ENCODE measurements at places on chromosomes 5 and 9.

DNA sequence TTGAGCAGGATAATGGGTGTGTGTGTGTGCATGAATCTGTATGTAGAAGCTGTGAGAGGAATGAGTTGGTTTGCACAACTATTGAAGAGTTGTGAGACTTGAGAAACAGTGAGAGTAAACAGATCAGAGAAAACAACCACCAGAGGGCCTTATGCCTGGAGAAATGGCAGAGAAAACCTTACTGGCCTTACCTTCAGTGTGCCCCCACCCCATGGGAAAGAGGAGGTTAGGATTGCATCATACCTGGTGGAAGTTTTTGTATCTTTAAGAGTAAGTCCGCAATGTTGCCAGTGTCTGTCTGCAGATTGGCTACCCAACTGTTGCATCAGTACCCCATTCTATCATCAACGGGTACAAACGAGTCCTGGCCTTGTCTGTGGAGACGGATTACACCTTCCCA lies 1909.4 kb upstream of the WWC1 start:
- DNase-seq, result no peak

DNA sequence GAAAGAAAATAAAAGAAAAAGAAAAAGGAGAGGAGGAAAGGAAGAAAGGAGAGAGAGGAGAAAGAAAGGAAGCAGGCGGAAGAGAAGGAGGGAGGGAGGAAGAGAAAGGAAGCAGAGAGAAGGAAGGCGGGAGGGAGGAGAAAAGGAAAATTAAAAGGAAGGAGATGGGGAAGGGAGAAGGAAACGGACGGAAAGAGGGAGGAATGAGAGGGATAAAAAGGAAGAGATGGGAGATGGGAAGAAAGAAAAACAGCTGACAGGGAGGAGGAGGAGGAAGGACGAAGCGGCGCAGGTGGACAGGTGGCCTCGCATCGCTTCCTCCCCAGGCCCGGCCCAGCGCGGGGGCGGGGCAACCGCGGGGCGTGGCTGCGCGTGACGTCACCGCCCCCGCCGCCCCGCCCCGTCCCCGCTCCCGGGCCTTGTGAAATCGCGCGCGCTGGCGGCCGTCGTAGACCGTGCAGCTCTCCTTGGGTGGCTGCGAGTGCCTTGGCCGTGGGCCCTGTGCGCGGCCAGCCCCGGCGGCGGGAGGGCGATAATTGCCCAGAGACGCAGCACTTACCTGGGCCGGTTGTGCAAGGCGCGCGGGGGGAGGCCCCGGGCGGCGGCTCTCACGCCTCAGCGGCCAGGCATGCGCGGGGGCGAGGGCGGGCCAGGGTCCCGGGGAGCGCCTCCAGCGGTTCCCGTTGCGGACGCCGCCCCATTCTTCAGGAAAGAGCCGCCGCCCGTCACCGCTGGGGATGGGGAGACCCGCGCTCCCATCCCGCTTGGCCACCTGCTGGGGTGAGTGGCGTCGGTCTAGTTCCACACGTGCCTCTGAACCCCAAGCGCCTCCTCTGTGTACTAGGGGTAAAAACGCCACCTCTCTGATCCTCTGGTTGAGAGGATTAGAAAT lies 49.6 kb upstream of the FOXE1 start:
- DNase-seq, result no peak

GRCh38 chr9:105957830-105958229 lies 263.5 kb downstream of the TMEM38B start:
- DNase-seq, result no peak

GRCh38 chr9:36456480-36457065 lies 56.5 kb upstream of the RNF38 start:
- DNase-seq, result no peak

- no peak for DNase-seq
Measured at GRCh38 chr5:111854186-111854585, 97.2 kb upstream of the NREP start.

DNA sequence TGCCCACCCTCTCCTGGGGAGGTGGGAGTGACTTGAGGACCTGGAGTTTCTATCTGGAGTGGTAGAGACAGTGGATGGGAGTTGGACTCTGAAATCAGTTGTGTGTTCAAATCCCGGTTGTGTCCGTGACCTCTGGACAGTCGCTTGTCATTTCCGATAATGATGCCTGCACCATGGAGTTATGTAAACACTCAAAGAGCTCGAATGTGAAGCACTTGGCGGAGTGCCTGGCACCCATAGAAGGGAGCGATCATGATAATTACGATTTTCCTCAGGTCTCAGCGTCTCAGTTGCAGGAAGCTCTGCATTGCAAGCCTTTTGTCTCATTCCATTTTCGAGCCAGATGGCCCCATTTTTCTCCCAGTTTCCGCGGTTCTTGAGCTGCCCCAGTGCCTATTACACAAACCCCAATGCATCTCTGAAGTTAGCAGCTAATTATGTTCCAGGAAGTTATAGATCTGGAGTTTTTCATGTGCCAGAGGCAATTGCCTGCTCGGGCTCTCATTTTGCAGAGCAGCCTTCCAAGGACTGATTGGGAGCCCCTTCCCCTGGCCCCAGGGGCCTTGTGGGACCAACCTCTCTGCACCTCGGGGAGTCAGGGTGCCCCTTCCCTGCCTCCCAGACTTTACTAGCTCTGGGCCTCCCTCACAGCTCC lies 175.5 kb upstream of the MVB12B start:
- no peak for DNase-seq

- no peak for DNase-seq
Measured at GRCh38 chr5:173318881-173319620, 9.2 kb downstream of the STC2 start.

Data from fibroblast of skin of left biceps (primary cell).